ENCODE measurements at places on chromosomes 1 and 21.
A peak's percentile ranks its signal among the peaks of the same experiment; 100 is the strongest.

DNA sequence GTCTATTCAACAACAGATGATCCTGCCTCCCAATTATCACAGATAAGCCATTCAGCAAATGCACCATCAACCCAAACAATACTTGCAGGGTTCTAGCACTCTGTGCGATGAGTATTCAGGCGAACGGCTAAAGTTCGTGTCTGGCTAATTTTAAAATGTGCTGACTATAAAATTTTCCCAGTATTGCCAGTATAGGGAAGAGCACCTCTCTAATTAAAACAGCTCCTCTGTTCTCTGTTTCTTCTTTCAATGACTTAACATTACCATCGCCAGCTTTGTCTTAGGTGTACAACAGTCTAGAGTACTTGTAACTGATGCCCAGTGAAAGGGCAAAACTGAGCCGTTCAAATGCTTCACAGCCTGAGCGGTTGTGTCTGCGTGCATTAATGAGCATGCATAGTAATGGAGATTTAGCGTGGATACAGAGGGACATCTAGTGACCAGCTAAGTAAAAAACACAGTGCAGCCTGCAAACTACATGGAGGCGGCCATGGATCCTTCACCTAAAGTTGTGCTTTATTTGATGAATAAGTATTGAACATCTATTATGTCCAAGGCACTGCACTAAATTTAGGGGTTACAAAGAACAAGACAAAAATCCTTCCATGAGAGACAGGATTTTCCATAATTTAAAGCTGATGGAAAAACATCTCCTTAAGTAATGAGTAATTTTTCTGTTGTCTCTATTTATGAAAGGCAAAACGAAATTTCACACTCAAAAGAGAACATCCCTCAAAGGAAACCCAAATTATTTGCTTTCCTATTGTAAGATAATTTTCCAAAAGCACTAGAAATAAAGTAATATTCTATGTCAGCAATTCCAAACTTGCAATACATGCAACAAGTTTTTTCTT is 120.0 kb downstream of the SETD4 start:
- DNase-seq = peak; percentile 79

GRCh38 chr1:92486251-92487077 is at the start of gene GFI1:
GFI1 (minus strand) TSS chr1:92486925; CDS start chr1:92483487, 3,438 bp downstream.
- no peak for DNase-seq

DNA sequence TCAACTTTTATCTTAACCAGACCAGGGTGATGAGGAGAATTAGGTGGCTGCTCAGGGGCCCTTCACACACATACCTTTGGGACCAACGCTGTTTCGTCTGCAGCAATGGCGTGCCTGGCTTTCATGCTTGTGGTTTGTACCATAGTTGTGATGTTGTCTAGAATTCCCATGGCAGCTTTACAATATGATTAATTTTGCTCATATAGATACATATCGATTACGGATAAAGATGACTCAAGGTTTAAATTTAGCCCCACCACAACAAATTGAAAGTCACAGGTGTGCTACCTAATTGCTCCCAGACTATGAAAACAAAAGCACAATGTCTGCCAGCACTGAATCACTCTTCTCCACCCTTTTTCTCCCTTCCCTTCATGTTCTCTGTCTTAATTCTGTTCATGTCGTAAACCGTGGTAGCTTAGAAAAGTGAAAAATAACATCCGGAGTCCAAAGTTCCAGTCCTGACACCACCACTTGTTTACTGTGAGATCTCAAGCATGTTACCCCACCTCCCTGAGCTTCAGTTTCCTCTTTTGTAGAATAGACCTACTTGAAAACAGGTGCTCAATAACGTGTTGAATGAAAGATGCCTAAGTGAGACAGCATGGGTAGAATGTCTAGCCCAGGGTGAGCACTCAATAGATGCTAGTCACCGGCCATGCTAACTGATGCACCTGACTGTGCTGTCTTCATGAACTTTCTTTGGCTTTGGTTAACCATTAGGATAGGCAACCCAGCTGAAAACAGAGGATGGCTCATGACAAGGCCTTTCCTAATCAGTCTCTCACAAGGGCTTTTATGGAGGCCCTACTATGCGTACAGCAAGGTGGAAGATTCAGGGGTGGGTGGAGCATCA is 22.1 kb upstream of the JUN start:
- DNase-seq = no peak

- no peak for DNase-seq
These were observed 48.0 kb downstream of the CAPN8 start for GRCh38 chr1:223617323-223618070.

GRCh38 chr1:241944300-241944699 is 13.3 kb upstream of the BECN2 start:
- DNase-seq = no peak

DNA sequence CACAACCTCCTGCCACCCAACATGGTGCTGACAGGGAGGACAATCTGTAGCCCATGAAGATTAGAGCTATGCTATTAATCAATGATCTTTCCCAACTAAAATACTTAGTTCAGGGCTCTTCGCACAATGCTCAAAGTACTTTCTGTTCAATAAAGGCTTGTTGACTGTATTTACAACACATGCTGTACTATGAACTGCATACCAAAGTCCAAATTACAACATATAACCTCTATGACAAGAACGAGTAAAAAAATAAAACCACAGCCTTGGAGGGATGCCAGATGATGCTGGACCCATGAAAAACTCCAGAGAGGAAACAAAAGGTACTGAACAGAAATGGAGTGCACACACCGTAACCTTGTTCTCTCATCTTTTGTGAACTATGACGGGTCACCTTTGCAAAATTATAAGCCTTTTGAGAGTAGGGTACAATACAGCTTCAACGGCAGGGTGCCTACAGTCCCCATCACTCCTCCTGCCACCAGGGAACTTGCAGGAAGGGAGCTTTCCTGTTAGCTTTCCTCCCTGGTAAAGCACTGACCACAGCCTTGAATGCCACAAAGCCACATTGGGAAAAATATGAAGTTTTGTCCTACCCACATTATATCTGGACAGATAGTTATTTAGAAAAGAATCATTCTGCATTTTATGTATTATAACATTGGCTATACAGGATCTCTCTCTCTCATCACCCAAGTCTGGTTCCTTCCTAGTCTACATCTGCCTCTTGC is 175.6 kb downstream of the NRIP1 start:
- DNase-seq = no peak

- DNase-seq = no peak
These were observed 145.7 kb upstream of the BARHL2 start for GRCh38 chr1:90862782-90863181.

GRCh38 chr1:221032637-221033280 is 153.5 kb downstream of the HLX start:
- no peak for DNase-seq

- DNase-seq = peak; percentile 14
These were observed 147.2 kb downstream of the CHD1L start for GRCh38 chr1:147389532-147390184.

DNA sequence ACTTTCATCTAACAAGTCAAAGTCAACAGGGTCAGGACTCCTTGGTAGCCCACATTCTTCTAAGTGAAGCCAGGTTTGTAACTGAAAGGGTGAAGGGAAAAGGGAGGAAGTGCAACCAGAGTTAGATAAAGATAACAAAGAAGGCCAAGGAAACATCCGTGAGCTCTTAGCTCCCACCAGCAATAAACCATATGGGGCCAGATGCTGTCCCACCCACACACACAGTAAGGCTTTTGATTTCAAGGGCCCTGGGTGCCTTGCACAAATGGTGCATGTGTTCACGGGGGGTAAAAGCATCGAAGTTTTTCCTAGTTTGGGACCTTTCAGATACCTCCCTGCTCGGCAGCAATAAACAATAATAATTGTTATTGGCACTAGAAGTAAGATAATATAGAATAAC is 5.1 kb upstream of the TIAM1 start:
- DNase-seq = no peak

GRCh38 chr1:107135463-107135862 is 5.4 kb upstream of the NTNG1 start:
- DNase-seq = no peak

DNA sequence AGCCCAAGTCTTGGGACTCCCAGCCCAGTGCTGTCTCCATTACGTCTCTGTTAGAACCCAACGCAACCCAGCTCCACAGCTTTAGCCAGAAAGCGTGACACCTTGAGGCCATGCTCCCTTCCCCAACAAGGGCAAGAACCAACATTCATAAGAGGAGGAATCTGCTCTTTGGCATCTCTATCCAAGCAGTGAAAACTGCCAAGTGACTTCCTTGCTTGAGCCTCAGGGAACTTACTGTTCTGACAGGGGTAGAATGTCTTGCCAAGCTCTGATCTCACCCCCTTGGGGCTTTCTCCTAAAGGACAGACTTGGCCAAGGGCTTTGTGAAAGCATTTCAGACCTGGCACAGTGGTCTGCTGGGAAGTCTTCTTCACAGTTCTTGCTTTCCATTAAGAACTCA is 56.6 kb downstream of the SYT6 start:
- no peak for DNase-seq

DNA sequence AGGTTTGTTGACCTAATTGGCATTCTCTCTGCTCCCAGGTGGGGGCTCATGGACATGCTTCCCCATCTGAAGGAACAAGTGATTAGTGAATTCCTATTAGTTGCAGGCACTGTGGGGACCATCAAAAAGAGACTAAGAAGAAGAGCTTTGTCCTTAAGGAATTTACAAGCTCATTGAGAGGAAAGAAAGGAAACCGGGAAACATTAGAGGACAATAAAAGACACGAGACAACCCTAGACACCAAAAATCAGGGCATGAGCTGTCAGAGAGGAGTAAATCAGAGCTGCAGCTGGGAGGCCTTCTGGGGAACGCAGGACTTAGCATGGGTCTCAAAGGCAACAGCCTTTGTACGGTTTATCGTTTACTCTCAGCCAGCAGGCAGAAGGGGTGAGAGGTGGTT is 45.1 kb downstream of the BACE2 start:
- DNase-seq = no peak

- no peak for DNase-seq
These were observed 17.5 kb upstream of the PDIK1L start for GRCh38 chr1:26094076-26094669.

DNA sequence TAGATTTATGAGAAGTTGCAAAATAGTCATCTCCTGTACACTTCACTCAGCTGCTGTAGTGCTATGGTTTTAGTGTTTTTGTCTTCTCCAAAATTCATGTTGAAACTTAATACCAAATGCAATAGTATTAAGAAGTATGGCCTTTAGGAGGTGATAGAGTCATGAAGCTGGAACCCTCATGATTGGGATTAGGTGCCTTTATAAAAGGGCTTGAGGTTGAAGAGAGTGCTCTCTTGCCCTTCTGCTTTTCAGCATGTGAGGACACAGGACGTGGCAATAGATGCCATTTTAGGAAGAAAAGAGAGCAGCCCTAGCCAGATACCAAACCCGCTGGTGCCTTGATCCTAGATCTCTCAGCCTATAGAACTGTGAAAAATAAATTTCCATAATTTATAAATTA is 87.6 kb downstream of the CTH start:
- DNase-seq = no peak

- DNase-seq = peak; percentile 55
These were observed 1.3 kb downstream of the SLC41A1 start for GRCh38 chr1:205811660-205812059.

- DNase-seq = no peak
These were observed 12.2 kb downstream of the ZNF697 start for GRCh38 chr1:119635811-119636390.

GRCh38 chr1:53999920-54000319 is 18.1 kb downstream of the LDLRAD1 start:
- DNase-seq = no peak
